ENCODE measurements at places on chromosomes 3 and 15.

DNA sequence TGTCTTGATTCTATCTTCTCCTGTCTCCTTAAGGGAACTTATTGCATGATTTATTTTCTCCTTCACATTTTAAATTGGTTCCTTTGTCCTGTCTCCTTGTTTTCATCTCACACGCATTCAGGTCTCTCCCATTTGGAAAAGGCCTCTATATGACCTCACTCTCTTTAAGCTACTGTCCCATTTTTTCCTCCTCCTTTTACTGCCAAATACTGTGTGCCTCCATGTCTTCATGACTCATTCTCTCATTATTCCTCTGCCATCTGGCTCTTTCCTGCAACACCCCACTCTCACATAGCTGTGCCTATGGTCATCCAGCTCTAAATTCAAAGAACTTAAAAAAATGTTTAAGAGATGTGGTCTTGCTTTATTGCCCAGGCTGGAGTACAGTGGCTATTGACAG lies 48.0 kb downstream of the TYRO3 start:
- DNase-seq: no peak

DNA sequence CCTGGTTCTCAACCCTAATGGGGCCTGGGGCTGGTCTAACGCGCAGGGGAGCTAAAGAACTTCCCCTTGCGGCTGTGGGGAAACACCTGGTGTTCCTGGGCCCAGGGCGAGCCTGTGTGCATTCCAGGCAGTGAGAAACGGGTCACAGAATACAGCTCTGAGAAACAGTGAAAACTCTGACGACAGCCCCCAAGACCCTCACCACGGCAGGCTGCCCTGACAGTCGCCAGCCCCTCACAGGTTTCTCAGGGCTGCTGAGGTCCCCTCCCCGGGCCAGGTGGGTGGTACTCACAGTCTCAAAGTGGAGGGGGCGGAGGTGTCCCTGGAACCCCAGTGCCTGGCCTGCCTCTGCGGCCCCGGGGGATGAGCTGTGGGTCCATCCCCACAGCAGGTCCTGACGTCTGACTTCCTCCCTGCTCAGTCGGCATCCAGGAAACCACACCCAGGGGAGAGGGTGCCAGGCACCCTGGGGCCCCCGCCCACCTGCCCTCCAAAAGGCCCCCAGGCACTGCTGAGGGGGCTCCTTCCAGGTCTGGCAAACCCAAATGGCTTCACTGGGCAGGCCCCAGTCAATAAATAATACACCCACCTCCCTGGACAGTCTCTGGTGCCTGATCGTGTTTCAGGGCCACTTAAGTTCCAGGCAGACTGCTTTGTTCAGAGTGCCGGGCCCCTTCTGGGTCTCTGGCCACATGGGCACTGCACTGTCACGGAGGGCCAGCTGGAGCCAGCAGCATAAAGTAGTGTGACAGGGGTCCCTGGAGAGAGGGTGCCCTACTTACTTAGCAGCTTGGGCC lies 57.7 kb downstream of the IQSEC1 start:
- DNase-seq: no peak

- no peak for DNase-seq
Observed at GRCh38 chr3:71010726-71011455, 572.6 kb downstream of the FOXP1 start.

DNA sequence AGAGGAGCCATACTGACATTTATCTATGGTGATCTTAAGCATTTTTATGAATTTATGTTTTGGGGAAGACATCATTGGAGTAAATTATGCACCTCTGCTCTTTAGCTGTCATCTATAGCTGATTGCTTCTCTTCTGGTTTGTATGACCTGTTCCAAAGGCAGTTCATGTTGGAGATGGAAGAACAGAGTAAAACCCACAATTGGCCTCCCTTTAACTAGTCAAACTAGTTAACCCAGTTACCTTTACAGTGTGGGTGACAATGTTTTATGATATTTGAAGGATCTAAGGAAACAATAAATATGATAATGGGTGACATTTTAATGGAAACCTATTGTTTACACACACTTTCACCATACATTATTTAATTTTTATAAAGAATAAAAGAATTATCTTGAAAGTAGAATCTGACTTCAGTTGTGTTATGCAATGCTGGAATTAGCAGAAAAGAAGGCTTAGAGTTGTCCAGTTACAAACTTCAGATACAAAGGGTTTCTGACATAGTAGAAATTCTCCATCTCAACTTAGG lies 263.5 kb downstream of the NFKBIZ start:
- no peak for DNase-seq

DNA sequence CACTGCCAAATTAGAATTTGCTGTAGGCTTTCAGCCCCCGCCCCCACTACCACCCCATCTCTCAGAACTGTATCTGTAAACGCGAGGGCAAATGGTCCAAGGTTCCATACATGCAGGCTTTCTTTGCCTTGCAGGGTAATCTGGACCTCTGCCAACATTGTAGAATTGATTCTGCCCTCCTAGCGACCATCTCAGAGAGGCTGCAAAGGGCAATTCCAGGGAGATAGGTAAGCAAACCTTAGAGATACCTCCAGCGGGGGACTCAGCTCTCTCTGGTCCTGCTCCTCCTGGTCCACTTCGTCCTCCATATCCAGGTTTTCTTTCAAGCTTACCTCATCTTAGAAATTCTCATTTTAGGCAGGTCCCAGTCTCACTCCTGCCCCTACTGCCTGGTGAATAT lies 64.4 kb downstream of the SLMAP start:
- DNase-seq: no peak

GRCh38 chr3:179318876-179319275 lies 4.0 kb upstream of the ZNF639 start:
- no peak for DNase-seq

DNA sequence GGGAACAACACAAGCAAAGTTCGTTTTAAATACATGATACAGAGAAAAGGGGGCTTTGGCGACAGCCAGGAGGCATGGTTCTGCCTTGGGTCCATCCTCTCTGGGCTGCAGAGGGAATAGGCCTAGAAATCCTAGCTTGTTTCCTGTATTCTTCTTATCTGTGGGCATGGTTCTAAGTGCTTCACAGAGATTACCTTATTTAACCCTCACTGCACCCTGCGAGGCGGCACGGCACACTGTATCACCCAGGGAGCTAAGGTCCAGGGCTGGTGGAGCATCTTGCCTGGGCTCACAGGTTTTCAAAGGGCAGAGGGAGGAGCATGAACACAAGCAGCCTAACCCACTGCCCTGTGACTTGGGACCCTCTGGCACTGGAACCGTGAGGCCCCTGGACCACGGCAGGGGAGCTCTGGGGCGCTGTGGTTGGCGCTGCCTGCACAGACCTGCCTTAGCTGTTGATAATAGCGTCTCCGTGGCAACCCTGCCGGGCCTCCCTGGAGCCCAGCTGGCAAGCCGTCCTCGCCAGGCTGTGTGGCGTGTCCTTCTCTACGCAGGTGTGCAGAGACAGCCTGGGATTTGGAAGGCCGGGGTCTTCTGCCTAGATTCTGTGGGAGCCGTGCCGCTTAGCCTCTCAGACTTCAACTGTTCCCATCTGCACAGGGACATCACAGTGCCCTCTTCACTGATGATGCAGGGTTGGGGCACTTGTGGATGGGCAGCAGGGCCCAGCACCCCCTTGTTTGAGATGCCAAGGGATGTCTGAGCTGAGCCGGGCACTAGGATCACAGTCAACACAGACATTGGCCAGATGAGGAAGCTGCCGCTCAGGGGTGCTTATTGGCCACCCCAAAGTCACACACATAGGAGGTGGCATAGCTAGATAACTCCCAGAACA lies 154.6 kb upstream of the TLE3 start:
- no peak for DNase-seq

DNA sequence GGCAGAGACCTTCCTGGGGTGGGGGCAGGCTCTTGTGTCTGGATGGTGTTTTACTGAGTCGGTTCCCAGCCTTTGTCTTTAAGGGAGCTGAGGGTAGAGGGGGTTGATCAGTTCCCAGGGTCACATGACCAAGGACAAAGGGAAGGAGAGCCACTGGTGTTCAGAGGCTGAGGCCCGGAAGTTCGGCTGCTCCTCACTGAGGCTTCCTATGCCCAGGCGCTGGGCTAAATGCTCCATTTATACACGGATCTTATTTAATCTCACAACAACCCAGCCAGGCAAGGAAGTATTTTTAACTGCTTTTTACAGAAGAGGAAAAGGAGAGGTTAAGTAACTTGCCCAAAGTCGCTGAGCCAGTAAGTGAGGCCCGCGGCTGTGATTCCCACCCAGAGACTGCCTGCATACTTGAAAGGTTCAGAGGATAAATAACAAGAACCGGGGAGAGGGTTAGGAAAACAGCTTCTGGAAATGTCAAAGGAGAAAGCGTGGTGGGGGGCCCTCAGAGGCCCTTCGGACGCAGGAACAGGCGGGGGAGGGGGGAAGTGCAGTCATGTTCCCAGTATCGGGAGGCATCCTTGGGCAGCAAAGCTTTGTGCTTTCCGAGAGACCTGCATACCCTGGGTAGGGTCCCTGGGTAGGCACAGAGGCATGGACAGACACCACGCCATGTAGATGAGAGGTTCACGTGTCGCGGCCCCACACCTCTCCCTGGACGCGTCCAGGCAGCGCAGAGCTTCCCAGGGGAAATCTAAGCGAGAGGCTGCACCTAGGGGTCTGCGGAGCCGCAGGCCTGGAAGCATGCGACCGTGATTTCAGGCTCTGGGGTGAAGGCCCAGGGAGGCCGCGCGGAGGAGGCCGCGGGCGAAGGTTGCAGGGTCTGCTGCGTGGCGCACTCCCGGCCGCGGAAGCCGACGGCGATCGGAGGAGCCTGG lies 21.3 kb downstream of the EPHB3 start:
- DNase-seq: no peak

DNA sequence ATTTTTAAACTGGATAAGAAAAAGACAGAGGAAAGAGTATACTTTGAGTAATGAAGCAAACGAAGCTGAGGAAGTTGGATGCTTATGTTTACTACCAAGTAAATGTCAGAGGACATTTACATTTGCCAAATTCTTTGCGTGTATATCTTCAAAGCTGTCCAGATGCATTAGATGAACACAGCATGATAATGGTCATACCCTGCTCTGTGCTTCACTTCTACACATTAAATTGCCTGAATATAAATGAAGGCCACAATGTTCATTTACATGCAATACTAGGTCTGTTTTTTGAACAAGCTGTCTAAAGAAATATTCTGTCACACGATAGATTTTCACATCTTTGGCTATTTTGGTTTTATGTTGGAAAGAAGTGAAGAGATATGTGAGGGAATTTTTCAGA lies 405.8 kb upstream of the ADAMTS9 start:
- DNase-seq: no peak

- DNase-seq: peak; percentile 99
Observed at GRCh38 chr15:74127255-74127953, 3.0 kb upstream of the ISLR2 start.

DNA sequence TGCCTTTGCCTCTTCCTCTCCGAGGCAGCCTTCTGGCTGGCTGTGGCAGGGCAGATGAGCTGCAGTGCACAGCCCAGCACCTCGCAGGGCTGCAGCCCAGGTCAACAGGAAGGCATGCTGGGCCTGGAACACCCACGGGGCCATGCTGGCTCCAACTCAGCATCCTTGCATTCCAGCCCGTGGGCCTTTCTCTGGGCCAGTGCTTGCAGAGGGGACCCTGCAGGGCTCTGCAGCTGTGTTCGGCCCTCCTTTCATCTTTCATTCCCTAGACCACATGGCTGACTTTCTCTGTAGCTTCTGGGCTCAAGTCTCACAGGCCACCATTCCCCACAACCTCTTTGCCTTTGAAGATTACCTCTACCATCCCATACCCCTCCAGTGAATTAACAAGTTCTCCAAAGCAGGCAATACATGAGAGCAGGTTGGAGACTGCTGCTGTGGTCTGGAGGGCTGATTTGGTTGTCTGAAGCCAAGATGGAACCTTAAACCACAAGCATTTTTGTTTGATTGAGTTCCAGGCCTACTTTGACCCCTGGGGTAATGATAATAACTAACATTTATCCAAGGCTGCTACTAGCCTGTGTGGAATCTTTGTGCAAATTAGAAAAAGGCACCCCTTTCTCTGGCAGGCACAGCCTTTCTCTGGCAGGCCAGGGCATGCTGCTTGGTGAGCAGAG lies 5.9 kb downstream of the FAM131A start:
- no peak for DNase-seq

DNA sequence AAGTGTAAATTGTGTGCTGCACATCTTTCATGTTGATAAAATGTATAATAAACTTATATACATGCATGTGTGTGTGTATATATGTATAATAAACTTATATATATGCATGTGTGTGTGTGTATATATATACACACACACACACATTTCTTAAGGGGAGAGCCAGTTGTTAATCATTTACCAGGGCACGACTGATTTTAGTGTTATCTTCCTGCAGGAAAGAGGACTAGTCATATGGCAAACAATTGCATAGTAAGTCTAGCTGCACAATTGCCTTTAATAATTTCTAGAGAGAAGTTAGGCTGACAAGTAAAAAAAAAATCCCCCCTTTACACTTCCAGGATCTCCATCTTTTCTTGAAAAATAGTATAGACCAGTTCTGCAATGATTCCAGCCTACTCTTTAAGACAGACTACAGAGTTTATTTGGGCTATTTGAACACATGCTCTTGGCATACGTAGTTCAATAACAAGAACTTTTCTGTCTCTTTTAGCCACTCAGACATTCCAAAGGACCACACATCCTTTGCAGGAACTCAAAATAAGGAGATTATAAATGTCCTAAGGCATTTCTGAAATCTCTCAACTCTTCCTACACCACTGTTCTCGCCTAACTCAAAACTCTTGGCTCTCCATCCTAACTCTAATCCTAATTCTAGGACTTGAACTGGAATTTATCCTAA lies 163.6 kb upstream of the SETMAR start:
- DNase-seq: no peak

- DNase-seq: no peak
Observed at GRCh38 chr15:65949491-65949890, 80.2 kb downstream of the RAB11A start.

DNA sequence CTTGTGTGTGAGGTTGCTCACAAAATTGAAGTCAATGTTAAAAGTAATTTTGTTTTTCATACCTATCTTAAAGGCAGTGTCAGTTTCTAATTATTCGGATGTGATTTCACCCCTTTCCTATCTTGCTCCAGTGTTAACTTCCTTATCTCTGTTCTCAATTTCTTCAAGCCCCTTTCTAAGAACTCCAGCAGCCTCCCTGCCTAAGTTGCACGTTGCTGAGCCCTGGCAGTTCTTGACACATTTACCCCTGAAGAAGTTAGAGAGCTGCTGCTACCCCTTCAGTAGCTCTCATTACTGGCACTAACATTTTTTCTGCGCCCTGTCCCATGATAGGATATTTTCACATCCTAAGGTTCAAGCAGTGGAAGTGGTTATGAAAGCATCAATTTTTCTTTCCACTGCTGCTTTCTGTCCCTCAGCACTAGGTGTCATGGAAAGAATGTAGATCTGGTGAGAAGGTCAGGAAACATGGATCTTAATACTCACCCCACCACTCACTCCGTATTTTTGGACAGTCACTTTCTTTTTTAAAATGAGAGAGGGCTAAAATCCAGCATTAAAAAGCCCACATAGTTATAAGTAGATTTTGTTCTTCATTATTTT lies 62.9 kb downstream of the OPA1 start:
- no peak for DNase-seq

DNA sequence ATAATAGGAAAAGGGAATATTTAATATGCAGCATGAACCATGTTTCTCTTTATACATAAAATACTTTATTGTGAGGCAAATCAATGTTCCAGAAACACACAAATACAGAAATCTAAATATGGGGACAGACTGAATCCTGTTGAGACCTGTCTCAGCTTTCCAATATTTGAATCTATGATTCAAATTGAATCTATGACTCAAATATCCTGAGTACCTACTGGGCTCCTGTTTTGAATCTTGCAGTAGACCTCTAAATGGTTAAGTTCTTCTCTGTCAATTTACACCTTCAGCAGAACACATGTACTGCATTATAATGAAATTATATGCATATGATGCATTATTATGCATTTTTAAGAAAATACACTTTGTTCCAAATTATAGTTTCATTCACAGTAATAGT lies 143.2 kb upstream of the PLXND1 start:
- no peak for DNase-seq

Data from nephron progenitor cell (in vitro differentiated cells).